Inflammatory macrophage treated with lipopolysaccharide for 4 hours (primary cell): ENCODE measurements at places on chromosomes 4 and X.

GRCh38 chr4:89364541-89364940, 56.9 kb upstream of the GPRIN3 start:
- DNase-seq = no peak

DNA sequence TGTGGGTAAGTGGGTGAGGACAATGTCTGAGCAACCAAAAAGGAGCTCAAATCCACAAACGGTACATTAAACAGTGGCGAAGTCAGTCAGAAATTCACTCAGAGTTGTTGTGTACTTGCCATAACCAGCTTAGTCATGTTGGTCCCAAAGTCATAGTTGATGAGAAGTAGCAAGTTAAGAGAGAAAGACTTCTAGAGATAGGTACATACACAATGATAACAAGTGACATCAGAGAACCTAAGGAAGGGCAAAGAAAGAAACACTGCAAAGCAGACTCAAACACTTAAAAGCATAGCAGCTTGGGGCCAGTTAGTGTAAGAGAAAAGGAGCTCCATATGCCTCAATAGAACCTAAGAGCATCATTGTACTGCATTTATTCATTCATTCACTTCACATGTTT, 30.2 kb downstream of the DYNLT3 start:
- no peak for DNase-seq

DNA sequence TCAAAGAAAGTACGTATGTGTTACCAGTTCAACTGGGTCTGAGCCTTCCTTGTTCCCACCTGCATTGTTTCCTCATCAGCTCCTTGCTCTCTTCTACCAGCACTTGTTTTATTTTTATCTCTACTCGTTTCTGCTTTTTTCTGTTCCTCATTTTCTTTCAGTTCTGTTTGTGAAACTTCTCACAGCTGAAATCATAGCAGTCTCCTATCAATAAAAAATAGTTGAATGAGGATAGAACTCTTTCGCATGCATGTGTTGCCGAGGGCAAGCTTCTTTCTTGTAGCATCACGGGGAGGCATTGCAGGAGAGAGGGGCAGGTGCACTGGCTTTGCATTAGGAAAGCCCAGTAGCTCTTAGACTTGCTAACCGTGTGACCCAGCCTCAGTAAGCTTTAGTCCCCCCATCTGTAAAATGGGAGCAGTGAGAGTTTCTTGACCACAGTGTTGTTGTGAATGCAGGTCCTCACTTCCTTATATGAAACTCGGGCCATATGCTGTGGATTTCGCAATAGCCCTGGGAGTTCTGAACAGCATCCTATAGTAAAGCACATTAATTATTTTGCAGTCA, 24.7 kb downstream of the OFD1 start:
- peak; percentile 51 for DNase-seq

- DNase-seq = peak; percentile 79
These were observed 44.3 kb downstream of the NYX start for GRCh38 chrX:41491267-41492004.

GRCh38 chr4:15416357-15417232, 11.2 kb upstream of the C1QTNF7 start:
- DNase-seq = peak; percentile 27

DNA sequence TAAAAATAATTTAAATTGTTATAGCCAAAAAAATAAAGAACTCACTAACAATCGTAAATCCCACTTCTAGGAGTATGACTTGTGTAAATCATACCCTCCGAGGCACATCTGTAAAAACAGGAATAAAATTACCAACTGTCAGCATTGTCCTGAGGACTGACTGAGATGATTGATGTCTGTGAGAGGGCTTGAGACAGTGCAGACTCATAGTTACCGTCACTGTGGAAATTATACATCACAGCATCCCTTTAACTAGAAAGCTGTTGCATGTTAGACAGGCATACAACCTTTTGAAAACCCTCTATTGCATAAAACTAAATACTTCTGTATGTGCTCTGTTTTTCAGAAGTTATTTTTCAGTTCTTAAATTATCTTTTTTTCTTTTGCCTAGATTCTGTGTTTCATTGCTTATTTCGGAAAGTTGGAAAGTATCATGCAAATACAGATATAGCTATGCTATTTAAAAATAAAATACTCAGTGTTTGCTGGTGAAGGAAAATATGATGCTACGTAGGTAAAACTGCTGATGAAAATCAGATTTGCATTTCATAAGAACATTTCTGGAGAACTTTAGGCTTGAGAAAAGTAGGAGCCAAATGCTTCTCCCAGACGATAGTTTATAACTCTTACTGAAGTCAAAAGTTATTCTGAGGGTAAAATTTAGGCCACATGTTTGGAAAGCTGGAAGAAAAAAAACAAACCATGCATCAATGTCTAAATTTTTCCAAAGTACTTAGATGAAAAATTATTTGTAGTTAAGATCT, 13.6 kb upstream of the RBPJ start:
- DNase-seq = no peak

DNA sequence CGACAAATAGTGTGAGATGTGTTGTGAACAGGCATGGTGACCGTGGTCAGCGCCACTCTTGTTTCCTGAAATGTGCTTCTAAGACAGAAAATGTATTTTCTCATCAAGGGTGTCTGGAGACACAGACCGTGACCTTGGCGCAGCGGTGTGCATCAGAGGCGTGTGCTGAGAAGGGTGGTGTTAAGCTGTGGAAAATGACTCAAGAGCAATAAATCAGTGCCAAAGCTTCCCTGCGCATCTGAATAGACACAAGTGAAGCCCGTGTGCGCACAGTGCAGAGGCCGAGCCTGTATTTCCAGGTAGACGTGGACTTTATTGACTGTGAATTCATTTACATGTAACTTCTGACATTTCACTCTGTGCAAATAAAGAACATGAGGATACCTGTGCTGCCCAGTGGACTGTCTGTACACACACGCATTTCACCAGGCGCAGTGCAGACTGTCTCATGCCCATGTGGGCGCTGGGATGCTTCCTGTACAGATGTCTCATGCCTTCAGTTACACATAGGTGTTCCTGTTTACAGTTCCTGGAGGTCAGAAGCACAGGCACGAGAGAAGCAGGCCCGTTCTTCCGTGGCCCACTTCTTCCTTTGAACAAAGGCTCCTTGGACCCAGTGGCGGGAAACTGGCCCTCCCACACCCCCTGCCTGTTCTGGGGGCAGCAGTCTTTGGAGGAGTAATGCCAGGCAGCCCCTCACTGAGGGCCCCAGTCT, 31.9 kb downstream of the NSG1 start:
- DNase-seq = no peak

GRCh38 chrX:101999644-102000539, 68.1 kb upstream of the ZMAT1 start:
- DNase-seq = no peak

GRCh38 chr4:156638925-156639605, 332.5 kb downstream of the PDGFC start:
- no peak for DNase-seq

DNA sequence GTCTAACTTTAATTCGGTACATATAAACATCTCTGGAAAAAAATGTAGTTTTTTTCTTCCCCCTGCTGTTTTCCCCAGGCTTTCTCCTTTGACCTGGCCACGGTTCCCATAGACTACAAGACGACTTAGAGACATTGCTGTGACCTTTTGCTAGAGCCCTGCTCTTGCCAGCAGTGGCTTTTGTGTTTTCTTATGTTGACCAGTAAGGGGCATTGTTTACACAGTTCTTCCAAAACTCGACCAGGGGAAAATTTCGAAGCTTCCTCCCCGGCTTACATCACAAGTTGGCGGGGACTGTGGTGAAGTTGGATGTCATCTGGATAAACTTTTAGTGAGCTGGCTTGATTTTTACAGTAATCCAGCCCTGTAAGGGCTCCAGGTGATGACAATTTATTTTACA, 9.3 kb downstream of the CCDC160 start:
- DNase-seq = no peak

- DNase-seq = peak; percentile 20
These were observed 763.8 kb upstream of the AADAT start for GRCh38 chr4:170853422-170854021.

- DNase-seq = no peak
These were observed 46.0 kb upstream of the CLNK start for GRCh38 chr4:10730590-10730989.

DNA sequence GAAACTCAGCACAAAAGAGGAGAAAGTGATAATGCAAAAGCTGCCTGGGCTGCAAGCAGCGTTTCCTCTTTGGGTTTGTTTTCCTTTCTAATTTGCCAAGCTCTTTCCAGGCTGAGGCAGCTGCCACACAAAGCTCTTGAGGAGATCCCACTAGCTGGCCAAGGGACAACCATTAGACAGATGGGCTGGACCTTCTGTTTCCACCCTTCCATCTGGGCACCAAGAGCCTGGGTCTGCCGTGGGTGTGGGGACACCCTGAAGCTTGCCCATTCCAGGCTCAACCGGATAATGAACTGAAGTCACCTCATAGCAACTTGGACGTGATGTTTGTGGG, 194.6 kb upstream of the C1QTNF7 start:
- DNase-seq = peak; percentile 62

DNA sequence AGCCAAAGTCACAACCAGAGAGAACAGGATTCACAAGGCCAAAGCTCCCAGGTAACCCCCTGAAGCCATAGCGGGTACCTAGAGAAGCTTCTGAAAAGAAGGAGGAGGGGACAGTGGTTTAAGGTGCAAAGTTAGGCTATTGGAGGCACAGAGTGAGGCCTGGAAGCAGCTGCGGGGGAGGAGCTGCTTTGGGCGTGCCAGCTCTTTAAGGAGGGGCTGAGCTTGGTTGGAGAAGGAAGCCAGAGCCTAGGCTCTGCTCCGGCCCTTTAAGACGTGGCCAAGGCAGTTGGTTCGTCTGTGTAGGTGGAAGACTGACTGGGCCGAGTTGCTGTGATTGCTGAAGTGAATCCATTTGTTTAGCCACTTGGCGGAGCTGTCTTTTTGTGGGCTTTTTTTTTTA, 1.5 kb downstream of the KLF8 start:
- DNase-seq = peak; percentile 68

GRCh38 chrX:123860983-123861382, 1.1 kb downstream of the XIAP start:
- DNase-seq = no peak

- peak; percentile 4 for DNase-seq
These were observed 162.3 kb upstream of the PSAPL1 start for GRCh38 chr4:7596918-7597606.

DNA sequence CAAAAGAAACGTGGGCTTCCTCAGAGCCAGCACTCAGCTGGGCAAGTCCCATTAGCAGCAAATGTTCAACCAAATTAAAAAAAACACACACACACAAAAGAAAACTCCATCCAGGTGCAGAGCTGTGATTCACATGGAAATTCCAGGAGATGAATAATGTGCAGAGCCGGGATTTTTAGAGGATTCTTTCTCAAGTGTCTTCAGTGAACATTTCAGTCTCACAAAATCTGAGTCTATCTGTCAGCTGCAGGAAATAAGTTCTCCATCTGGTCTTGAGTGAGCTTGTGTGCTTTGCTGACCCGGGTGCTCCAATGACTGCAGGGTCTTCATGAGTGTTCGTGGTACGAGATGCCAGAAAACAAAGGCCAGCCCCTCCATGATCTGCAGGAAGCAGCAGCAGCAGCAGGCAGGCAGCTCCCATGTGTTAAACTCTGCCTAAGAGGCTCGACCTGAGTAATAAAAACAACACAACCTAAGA, 44.3 kb downstream of the RASGEF1B start:
- DNase-seq = no peak

GRCh38 chr4:15677507-15677988, 4.1 kb upstream of the FAM200B start:
- no peak for DNase-seq

DNA sequence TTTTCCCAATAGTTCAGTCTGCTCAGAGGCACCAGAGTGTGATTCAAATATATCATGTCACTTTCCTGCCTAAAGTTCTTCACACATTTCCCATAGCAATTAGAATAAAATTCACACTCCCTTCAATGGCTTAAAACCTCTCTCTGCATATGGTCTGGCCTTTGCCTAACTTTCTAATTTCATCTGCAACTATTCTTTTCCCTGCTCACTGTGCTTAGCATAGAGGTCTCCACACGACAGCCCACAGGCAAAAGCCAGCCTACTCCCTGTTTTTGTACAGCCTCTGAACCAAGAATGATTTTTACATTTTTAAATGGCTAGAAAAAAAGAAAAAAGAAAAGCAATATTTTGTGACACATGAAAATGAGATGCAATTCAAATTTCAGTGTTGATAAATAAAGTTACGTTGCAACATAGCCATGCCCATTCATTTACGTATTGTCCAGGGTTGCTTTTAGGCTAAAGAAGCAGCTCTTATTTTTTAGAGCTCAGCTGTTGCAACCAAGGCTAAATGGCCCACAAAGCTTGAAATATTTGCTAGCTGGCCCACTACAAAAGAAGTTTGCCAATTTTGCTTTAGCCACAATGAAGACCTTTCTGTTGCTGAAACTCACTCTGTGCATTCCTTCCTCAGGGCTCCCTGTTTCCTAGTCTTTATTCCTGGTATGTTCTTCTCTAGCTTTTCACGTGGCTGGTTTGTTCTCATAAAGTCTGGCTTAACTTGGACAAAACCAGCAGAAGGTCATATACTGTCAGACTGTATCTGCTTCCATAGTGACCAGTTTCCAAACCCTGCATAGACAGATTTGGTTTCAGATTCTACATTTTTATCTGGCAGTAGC, 26.6 kb upstream of the IRF2 start:
- DNase-seq = no peak

GRCh38 chrX:125384867-125385266, 65.2 kb downstream of the TEX13C start:
- no peak for DNase-seq

- no peak for DNase-seq
These were observed 177.1 kb upstream of the LCORL start for GRCh38 chr4:18198653-18199052.

DNA sequence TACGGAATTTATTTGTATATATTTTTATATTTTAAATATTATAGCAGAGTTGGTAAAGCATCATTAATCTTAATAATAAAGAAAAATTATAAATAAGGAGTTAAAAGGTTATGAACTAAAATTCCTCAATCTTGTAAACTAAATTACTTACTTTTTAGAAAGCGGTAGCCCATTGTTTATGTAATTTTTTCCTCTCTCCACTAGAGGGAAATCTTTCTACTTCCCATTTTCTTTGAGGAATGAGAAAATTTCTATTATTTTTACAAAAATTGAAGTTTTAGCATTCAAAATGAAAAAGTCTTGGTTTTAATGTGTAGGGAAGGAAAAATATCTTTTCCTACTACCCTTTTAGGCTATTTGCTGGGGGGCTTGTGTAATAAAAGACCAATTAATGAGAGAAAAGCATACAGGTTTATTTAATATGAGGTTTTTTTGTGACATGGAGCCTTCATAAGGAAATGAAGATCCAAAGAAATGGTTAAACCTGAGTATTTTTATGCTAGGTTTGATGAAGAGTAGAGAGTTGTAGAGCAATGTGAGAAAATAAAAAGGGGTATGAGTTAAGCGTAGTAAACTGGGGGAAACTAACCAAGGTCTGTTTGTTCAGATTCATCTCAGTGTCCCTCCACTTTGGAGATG, 68.7 kb upstream of the ADAD1 start:
- peak; percentile 32 for DNase-seq

DNA sequence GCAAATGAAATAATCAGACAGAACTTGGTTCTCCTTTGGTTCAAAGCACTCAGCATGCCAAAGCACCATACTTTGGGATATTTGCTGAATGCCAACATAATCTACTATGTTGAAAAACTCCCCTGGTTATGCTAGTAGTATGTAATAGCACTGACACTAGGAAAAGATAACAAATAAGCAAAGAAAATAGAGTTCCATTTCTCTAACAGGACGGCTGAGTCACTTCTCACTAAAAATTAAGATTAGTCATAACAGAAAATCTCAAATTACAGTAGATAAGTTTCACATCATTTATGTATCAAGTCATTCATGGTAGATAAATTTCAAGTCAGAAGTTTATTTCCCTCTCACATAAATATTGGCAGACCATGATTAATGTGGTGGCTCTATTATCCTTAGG, 17.9 kb downstream of the PDHA2 start:
- DNase-seq = no peak

- no peak for DNase-seq
These were observed 305 bp upstream of the MAB21L2 start for GRCh38 chr4:150581641-150582051.
